ENCODE measurements at places on chromosomes 7 and 10.

GRCh38 chr10:15822131-15822530 is 38.2 kb downstream of the MINDY3 start:
- DNase-seq = no peak

- DNase-seq = peak; percentile 5
These were observed 3.8 kb upstream of the DDX50 start for GRCh38 chr10:68897336-68897741.

DNA sequence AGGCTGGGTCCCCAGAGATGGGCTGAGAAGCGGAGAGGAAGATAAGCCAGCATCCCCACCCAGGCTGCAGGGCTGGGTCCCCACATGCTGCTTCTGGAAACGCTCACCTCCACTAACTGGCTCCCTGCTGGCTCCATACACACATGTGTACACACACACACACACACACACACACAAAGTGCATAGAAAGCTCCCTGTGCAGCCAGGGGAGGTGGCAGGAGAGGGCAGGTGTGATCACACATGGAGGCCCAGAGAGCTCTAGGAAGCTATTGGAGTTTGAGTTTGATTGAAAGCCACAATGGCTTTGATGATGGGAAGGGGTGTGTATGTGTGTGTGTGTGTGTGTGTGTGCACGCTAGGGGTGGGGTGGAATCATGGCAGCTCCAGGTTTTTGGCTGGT is 29.3 kb downstream of the CXCL12 start:
- no peak for DNase-seq

- DNase-seq = no peak
These were observed 13.8 kb upstream of the STOX1 start for GRCh38 chr10:68813559-68813958.

DNA sequence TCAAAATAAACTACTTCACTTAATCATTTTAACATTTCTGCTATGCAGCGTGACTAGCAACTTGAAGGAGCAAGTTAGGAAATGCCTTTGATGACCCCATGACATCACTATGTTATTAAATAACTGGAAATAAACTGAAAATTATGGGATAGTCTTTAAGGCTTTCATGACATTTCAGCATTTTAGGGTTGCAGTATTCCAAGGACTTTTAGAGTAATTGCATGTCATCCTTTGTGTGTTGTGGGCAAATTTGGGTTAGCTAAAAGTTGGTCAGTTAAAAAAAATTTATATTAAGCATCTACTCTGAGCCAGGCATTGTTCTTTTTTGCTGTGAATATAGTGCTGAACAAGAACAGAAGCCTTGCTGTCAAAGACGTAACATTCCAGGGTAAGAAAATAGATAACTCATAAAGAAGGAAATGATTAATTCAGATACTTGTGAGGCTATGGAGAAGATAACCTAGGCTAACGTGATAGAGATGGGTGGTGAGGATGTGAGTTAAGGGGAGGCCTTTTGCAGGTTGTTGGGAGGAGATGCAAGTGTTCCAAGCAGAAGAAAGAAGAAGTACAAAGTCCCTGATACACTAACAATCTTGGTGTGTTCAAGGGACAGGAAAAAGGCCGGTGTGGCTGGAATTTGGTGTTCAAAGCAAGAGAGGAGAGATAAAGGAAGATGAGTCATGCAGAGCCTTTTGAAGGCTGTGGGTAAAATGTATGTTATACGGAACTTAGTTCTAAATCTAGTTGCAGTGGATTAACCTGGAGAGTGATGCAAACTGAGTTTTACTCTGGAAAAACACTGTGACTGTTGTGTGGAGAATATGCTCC is 610.2 kb downstream of the AUTS2 start:
- DNase-seq = no peak

GRCh38 chr10:76041551-76041950 is 610.1 kb downstream of the LRMDA start:
- DNase-seq = no peak

DNA sequence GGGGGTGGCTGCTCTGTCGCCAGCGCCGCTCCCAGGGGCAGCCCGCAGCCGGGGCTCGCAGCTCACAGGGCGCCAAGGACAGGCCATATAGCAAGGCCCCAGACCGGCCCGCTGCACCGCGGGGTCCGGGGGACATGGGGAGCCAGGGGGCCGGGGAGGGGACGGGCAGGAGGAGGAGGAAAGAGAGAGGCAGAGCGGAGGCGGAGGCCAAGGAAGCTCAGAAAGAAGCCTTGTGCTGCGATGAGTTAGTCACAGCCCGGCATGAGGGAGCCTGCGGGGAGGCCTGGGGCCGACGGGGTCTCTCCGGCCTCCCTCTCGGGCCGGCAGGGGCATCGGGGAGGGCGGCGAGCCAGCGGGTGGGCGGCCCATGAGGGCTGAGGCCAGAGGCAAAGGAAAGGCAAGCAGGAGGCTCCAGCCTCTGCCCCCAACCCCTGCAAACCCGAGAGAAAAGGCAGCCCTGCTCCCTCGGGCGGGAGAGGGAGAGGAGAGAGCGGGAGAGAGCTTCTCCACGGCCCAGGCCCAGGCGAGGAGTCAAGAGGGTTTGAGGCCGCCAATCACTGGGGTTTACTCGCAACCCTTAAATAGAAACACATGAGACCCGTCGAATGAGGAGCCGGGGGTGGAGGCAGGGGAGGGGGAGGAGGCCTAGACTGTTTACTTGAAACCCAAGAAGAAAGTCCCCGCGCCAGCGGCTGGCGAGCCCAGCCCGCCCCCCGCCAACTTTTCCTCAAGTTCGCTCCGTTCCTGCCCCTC is 167.9 kb downstream of the NEURL1 start:
- no peak for DNase-seq

DNA sequence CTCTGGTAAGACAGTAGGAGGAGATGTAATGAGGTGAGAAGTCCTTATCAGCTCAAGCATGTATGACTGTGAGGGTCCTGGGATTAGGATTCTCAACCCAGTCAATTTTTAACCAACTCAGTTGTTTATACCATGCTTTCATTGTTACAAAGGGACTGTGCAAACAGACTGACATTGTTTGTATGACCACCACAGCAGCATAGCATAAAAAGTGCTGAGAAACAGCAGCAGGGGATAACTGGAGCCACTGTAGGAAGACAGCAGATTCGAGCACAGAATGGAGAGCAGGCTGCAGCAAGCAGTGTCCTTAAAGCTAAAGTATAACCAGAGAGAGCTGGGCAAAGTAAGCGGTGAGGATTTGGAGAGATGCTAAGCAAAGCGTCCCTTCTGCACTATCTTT is 829.5 kb downstream of the REEP3 start:
- DNase-seq = no peak

- no peak for DNase-seq
These were observed 37.1 kb upstream of the DKK1 start for GRCh38 chr10:52276986-52277385.

DNA sequence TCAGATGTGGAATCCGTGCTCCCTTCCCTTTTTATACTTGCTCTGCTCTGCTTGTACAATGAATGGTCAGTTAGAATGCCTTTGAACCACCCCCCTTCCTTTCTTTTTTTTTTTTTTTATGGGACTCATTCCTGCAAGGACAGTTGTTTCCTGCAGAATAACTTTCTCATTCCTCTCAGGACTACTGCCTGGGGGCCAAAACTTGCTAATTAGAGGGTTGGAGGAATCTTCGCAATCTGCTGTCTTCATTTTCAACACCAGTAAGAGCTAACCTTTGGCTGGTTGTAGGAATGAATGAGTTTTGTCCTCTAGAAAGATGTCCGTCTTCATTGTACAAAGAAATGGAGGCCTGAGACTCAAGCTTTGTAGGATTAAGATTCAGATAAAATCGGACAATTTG is 868.1 kb downstream of the LRMDA start:
- DNase-seq = no peak

GRCh38 chr10:125027871-125028869 is 86.2 kb downstream of the ZRANB1 start:
- peak; percentile 23 for DNase-seq

DNA sequence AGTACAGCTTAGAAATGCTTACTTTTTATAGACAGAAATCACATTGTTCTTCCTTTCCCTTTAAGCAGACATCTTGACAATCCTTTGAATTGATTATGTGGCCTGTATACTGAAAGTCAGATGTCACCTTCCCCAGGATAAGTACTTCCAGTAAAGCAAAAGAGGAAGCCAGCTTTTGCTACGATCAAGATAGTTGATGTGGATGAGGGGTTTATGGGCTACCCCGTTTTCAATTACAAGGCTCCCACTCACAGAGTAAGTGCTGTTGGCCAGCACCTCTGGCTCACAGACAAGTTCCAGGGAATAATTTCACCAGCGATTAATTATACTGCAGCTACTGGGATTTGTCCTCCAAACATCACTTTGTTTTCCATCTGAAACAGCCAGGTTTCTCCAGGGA is 95.1 kb upstream of the SAMD8 start:
- DNase-seq = no peak

GRCh38 chr10:87860156-87860795 is 3.1 kb downstream of the KLLN start:
- no peak for DNase-seq

- no peak for DNase-seq
These were observed 1.8 kb downstream of the GNAI1 start for GRCh38 chr7:80136261-80137055.

- DNase-seq = no peak
These were observed 557.8 kb downstream of the AUTS2 start for GRCh38 chr7:70156057-70156456.

- no peak for DNase-seq
These were observed 64.8 kb downstream of the AKR1B1 start for GRCh38 chr7:134394056-134394455.

GRCh38 chr7:105345725-105346124 is 43.0 kb downstream of the SRPK2 start:
- DNase-seq = no peak

DNA sequence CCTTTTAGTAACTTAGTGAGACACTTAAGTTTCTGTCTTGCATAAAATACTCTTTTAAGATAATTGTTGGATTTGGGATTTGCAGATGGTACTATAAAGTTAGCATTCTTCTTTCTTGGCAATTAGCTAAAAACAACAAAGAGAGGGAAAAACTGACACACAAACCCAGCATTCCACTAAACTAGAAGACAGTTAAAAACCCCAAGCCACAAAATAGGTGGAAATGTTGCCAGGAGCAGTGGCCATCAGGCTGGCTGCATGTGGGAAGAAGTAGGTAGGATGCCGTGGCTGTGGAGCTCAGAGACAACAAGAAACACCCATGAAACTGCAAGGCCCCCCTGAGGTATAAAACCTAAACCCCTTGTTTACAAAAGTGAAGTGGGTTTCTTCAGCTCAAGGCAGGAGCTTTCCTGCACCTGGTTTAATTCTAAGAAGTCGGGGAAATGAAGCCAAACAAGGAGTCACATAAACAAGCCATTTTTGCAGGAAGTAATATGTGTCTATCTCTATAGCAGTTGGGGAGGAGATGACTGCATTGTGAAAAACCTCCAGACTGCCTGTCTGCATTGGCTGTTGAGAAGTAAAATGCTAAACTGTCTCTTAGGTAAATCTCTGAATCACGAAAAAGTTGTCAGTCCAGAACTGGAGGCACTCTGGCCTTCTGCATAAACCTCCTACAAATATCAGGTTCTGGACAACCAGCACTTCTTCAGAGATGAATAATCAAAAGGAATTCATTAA is 9.5 kb downstream of the RAB18 start:
- no peak for DNase-seq

DNA sequence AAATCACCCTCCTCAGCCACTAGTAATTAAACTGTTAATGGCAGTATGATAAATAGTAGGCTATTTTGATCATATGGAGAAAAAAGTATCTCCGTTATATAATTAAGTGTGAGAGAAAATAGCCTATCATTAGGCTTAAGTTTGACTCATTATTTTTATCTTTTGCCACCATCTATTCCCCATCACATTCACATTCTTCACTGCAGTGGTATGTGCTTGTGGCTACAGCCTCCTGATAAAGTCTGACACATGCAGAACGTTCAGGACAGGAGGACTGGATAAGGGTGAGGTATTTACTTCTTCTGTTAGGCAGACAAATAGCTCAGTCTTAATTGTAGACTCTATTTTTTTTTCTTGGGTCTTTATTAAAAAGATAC is 5.8 kb downstream of the NEBL start:
- DNase-seq = no peak

- no peak for DNase-seq
These were observed 8.0 kb downstream of the COL17A1 start for GRCh38 chr10:104077663-104078151.

DNA sequence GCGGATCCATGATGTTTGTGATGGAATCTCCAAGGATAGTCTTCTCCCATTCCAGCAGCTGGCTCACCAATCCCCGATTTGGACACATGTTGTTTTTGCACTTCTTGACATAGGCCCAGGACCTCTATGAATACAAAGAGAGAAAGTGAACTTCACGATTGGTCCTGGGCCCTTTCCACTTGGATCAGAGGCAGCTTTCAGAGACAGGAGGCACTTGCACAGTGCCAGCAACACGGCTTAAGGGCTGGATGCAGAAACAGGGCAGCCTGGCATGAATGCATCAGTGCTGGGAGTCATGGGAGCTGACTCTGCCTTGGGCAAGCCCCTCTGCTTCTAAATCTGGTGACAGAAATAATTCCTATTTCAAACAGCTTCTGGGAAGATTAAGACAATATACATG is 2.1 kb upstream of the TMEM120A start:
- no peak for DNase-seq

GRCh38 chr7:80601999-80602398 is 36.4 kb upstream of the CD36 start:
- DNase-seq = no peak

DNA sequence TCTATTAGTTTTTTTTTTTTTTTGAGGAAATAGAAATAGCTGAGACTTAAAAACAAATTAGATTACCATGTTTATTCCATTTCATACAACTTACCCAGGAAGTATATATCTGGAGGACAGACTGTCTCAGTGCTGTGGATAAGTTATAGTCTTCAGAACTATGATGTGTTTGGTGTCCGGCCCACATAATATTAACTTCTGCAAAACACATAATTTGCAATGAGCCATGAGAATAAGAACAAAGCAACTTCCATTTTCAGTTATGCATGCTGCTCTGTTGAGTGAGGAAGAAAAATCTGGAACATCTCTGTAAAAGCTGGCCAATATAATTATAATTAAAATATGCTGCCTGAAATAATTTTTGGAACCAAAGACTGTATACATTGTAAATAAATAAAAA is 130.9 kb downstream of the AGMO start:
- no peak for DNase-seq

- no peak for DNase-seq
These were observed 13.7 kb upstream of the MACROH2A2 start for GRCh38 chr10:70038923-70039322.

GRCh38 chr7:78062214-78062613 is 263.6 kb downstream of the PHTF2 start:
- no peak for DNase-seq

DNA sequence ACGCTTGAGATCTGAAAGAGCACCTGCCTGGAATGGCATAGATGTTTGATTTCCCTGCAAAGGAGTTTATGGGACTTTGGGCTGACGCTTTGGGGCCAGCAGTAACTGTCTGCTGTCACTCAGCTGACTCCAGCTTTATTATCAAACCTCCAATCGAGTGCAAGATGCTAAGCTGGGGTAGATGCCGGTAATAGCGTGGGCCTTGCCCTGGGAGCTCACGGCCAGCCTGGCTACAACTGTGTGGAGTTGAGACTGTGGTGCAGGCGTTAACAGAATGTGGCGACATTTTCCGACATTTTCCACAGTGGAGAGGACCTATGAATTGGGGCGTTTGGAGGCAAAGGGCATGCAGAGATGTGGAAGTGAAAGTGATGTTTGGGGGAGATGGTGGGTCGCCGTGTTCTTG is 1.3 kb downstream of the CHST12 start:
- DNase-seq = no peak

All from cerebellar nuclear complex (tissue), 1 donor.